HFF-Myc (cell line): ENCODE measurements at places on chromosomes 5 and 9.

GRCh38 chr5:134161513-134162395 is 15.0 kb downstream of the SKP1 start:
- no peak for DNase-seq

DNA sequence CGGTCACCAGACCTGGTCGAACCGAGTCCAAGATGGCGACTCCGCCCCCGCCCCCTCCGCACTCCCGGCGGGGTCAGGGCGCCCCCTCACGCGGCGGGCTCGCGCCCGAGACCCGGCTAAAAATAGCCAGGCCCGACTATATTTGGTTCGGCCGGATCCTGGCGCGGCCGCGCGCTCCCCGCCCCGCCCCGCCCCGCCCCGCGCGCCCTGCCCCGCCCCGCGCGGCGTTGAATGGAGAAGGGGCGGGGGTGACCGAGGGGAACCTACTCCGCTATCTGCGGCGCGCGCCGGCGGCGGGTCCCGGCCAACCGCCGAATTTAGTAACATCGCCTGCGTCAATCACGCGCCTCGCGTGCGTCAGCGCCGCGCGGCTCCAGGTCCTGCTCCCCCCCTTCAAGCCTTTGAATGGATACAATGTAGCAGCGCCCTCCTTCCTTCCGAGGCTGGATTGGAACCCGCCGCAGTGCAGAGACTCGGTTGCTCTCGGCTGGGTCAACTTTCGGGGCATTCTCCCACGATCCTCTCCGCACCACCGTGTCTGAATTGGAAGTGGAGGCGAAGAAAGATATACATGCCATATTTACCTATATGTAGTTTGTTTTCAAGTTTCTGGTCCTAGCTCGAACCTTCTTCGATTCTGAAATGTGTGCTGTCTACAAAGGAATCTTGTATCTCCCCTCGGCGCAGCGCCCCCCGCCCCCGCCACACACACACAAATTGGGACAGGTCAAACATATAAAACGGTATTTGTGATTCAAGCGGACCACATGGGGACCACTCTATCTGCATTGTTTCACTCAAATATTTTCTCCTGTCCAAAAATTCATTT is 1.6 kb upstream of the NR4A3 start:
- DNase-seq = peak; percentile 69

DNA sequence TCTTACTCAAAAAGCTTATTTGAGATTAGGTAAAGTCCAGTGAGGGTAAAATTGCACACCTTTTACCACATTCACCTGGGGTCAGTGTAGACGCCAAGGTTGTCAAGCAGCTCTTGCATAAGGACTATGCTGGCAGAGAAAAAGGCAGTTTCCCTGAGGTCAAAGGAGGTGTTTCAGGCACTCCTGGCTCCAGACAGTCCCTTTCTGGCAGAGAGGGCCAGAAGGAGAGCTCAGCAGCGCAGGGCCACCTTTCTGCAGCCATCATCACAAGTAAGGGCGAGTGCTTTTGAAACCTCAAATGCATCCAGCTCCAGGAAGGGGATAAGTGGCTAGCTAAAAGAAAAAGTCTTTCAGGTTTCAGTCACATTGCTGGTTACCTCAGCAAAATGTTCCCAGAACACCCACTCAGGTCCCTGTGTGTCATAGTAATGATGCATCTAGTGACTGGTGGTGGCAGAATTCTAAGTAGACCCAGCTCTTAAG is 16.7 kb upstream of the IL13 start:
- no peak for DNase-seq

- DNase-seq = no peak
Observed at GRCh38 chr5:138471052-138471361, 5.7 kb downstream of the EGR1 start.

- DNase-seq = no peak
Observed at GRCh38 chr5:127418367-127418766, 99.1 kb upstream of the PRRC1 start.

DNA sequence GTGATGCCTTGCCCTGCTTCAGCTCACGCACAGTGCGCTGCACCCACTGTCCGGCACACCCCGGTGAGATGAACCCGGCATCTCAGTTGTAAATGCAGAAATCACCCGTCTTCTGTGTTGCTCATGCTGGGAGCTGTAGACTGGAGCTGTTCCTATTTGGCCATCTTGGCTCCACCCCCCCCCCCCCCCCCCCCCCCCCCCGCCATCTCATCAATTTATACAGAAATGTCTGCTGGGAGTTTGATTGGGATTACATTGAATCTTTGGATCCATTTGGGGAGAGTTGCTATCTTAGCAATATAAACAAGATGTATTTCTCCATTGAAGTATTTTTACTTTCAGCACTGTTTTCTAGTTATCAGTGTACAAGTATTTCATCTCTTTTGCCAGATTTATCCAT is 55.2 kb downstream of the RIC1 start:
- DNase-seq = peak; percentile 31

DNA sequence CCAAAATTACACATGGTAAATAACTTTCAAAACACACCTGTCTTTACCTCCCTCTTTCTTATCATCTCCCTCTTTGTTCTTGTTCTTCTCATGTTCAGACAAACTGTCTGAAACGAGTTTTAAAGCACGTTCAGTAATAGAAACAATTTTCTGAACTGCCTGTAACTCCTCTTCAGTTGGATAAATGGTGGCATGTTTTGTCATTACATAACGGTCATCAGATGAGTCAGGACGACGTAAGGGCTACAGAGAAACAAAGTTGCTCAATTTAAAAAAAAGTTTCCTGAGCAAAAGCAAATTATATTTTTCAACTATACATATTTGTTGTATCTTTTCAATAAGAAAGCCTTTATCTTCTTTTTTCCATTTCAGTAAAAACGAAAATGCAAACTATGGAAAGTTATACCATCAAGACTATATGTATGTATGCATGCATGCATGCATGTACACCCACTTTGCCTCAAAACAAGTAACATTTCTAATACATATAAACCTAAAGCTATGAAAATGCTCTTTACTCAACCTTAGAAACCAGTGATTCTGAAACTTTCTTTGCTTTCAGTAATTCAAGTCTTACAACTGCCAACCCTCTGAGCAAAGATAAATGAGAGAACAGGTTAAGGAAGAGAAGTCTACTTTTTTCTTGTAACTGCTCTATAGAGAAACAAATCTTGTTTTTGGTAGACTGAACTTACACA is 56.0 kb downstream of the ZFR start:
- no peak for DNase-seq

- DNase-seq = no peak
Observed at GRCh38 chr5:154367101-154367500, 78.7 kb upstream of the SAP30L start.

DNA sequence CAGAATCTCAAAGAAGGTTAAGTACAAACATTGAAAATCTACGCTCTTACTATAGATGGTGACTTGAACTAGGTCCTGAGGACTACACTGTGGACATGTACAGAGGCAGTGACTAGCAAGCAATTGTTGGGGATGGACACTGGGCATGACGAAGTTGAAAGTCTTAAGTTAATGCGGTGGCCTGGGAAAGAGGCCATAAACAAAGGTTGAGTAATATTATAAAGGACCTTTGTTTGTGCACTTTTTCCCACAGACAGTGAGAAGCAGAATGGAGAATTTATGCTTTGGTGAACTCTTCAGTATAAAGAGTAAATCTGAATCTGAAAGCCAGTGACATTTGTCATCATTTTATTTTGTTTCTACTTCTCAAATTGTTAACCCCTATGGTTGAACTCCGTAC is 15.3 kb downstream of the ALDH1A1 start:
- DNase-seq = no peak

- DNase-seq = no peak
Observed at GRCh38 chr9:36871606-36872005, 162.5 kb downstream of the PAX5 start.

DNA sequence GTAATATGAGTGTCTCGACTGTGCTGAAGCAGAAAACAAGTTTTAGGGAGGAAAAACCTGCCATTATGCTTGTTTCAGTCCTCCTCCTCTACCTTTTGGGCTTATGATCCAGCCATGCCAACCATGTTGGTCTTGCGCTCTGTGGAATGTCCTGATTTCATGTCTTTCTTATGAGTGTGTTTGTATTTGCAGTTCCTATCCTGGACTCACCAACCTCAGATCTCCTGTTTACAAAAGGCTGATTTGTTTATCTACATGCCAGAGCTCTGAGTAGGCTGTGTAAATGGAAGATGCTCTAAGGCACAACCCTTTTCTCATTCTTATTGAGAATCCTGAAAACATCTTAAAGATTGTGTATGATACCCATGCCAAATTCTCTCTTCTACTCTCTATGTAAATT is 138.6 kb downstream of the ARHGEF28 start:
- DNase-seq = no peak

DNA sequence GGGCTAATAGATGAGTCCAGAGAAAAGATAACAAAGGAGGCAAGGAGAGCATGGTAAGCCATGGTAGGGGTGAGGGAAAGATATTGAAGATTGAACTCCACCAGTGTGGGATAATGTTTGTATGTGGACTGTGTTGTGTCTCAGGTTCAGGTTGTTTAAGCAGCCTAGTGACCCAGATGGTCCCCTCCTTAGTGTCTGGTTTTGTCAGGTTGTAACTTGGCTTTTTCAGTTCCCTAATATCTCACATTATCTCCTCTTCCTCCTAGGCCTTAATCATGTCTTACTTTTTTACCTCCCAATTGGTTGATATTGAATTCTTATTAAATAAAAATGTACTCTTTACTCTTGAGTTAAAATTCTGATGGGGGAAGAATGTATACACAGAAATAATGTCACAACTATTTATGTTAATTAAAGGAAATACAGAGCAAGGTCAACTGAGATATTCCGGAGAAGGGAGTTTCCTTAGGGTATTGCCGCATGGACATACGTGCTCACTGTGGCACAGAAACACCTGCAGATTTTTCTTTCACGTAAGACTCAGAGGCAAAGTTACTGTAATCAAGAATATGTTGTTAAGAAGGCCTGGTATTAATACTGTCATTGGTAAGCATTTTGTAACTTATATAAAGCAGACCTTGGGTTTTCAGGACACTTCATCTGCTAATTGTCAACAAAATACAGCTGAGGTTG is 23.4 kb upstream of the SH3GL2 start:
- no peak for DNase-seq

- DNase-seq = no peak
Observed at GRCh38 chr5:77326986-77327734, 116.7 kb downstream of the PDE8B start.

GRCh38 chr9:72855890-72856523 is 96.8 kb downstream of the ALDH1A1 start:
- no peak for DNase-seq

- no peak for DNase-seq
Observed at GRCh38 chr5:167592114-167592513, 699.3 kb upstream of the WWC1 start.

DNA sequence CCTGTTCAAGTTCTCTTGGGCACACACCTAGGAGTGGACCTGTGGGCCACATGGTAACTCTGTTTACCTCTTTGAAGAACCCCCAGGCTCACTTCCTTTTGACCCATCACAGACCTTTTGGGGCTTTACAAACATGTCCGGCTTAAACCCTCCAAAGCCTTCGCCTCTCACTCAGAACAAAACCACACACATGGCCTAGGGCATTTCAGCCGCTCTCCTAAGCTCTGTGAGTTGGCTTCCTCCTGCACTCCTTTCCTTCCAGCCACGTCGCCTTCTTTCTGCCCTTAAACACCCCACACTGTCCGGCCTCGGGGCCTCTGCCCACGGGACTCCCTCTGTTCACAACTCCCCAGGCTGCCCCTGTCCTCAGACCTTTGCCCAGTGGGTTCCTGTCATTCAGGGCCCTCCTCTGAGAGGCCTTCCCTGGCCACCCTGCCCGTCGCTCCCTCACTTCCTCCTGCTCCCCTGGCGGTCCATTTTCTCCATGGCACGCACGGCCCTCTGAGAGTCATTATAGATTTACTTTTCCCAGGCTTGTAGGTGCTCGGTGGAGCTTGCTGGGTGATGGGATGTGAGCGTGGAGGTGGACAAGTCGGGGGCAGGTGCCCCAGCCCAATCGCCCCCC is 1.9 kb downstream of the DOK3 start:
- DNase-seq = no peak

DNA sequence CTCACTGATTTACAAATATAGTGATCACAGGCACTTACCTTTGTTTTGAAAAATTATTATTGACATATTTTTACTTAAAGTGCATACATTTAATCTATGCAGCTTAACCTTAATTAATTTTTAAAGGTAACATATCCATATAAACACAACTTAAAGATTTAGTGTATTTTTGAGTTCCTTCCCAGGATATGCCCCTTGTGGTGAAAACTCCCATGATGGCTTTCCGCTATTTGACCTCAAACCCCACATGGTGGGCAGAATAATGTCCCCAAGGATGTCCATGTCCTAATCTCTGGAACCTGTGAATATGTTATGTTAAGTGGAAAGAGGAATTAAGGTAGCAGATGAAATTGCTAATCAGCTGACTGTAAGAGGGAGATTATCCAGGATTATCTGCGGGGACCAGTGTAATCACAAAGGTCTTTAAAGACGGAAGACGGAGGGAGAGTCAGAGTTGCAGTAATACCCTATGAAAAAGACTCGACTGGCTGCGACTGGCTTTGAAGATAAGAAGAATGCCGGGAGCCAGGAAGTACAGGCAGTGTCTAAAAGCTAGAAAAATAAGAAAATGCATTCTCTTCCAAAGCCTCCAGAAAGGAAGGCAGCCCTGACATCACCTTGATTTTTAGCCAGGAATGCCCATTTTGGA is 193.9 kb downstream of the ICE1 start:
- no peak for DNase-seq

DNA sequence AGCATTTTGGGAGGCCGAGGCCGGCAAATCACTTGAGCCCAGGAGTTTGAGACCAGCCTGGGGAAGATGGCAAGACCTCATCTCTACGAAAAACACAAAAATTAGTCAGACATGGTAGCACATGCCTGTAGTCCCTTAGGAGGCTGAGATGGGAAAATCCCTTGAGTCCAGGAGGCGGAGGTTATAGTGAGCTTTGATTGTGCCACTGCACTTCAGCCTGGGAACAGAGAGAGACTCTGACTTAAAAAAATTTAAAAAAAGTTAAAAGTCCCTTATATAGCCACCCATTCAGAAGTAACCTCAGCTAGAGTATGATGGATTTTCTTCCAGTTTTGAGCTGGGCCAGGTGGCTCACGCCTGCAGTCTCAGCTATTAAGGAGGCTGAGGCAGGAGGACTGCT is 72.4 kb downstream of the UGCG start:
- no peak for DNase-seq

GRCh38 chr5:109468288-109468676 is 58.5 kb upstream of the PJA2 start:
- DNase-seq = no peak

GRCh38 chr9:101325053-101325452 is 59.8 kb downstream of the BAAT start:
- no peak for DNase-seq

- DNase-seq = no peak
Observed at GRCh38 chr5:37214550-37214949, 34.6 kb downstream of the CPLANE1 start.

GRCh38 chr5:58958701-58959100 is 375.8 kb downstream of the RAB3C start:
- DNase-seq = no peak

GRCh38 chr9:72863456-72864094 is 89.3 kb downstream of the ALDH1A1 start:
- no peak for DNase-seq

DNA sequence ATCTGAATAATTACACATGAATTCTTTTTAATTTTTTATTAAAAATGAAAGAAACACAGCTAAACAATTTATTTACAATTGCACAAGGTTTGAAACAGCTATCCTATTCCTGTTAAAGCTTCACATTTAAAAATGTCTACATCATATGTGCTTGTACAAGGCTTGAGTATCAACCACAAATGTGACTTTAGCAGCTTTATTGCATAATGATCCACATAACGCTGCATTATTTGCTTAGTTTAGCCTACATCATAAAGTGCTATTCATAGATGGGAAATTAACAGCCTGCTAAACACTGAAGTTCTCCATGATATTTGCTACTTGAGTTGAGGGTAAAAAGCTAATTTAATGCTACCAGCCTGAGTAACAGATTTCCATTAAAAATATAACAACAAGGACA is 45.0 kb downstream of the TRIM36 start:
- no peak for DNase-seq
